Substantia nigra (tissue), 51 donors: ENCODE measurements at places on chromosomes 5 and 9.

GRCh38 chr9:68726489-68726888 lies 21.4 kb downstream of the PIP5K1B start:
- DNase-seq, result no peak

- DNase-seq, result no peak
These were observed 230.8 kb downstream of the AGTPBP1 start for GRCh38 chr9:85510830-85511504.

DNA sequence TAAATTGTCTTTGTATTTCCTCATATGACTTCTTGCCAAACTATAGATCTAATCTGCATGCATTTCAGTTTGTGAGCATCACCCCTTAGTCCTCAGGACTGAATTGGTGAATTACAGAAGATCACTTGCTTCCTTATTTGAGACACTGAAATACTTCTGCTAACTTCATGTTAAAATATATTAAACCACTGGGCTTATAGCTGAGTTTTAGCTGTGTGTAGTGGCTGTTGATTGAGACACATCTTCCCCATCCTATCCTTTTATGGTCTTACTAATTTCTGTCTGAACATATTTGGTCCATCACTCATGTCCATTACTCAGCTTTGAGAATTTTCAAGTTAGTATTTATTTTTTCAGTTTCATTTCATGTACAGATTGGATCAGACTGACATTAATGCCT lies 295.9 kb downstream of the PSAT1 start:
- DNase-seq, result no peak

DNA sequence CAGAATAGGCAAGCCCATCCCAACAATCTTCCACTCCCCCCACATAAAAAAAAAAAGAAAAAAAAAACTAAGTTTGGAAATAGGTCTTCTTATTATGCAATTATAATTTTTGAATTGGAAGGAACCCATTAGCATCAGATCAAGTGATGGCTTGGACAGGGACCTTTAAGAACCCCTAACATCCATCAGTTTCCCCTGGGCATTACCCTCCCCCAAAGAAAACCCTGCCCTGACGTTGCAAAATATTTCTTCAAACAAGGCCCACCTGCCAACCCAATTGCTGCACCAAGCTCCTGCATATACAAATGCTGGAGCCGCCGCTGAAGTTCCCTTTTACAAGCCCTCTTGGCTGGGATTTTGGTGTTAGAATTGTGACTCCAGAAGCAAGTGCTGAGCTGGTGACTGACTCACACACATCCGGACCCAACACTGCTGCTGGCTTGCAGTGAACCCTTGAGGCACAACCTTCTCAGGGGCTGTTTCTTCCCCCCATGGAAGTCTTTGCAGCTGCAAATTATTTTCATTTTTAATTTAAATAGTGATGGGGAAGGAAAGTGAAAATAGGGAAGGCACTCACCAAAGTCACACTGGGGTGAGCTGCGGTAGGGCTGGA lies 56.1 kb upstream of the AFAP1L1 start:
- no peak for DNase-seq

DNA sequence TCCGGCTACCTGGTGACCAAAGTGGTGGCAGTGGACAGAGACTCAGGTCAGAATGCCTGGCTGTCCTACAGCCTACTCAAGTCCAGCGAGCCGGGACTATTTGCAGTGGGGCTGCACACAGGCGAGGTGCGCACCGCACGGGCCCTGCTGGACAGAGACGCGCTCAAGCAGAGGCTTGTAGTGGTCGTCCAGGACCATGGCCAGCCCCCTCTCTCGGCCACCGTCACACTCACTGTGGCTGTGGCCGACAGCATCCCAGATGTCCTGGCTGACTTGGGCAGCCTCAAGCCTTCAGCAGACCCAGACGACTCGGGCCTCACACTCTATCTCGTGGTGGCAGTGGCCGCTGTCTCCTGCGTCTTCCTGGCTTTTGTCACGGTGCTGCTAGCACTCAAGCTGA lies 2.1 kb downstream of the PCDHGA4 start:
- DNase-seq, result no peak

- DNase-seq, result no peak
These were observed 9.5 kb downstream of the MEF2C start for GRCh38 chr5:88873447-88873846.
